RCC 7860 (cell line): ENCODE measurements at places on chromosomes 2 and 18.

DNA sequence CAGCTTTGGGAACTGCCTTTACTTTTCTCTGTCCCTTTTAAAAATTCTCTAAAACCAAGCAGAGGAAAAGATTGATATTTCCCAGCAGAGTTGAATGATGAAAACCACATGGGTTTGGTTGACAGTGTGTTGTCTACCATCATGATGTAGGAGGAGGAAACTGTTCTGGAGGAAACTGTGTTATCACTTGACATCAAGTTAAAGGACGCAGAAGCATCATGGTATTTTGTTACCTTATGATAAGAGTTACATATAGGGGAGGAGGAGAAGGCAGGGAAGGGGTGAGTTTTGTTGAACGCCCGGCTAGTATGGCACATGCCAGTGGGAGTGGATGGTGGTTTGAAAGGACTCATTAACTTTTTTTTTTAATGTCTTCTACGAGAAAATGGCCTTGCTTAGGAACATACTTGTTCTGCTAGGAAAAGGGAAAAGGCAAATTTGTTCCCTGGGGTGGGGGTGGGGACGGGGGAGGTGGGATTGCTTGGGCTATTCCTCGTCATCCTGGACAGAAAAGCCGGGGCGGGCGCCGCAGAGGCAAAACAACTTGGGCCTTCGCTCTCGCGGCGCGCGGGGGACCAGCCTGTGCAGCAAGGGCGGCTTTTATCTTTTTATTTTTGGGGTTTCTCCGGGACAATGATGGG is 766 bp downstream of the TMEM17 start:
- DNase-seq, result no peak

GRCh38 chr2:222393733-222394267 is 30.5 kb upstream of the SGPP2 start:
- no peak for DNase-seq

GRCh38 chr2:174125090-174125489 is 123.2 kb downstream of the OLA1 start:
- no peak for DNase-seq

GRCh38 chr2:28359222-28360057 is 33.2 kb upstream of the FOSL2 start:
- peak; percentile 98 for DNase-seq

DNA sequence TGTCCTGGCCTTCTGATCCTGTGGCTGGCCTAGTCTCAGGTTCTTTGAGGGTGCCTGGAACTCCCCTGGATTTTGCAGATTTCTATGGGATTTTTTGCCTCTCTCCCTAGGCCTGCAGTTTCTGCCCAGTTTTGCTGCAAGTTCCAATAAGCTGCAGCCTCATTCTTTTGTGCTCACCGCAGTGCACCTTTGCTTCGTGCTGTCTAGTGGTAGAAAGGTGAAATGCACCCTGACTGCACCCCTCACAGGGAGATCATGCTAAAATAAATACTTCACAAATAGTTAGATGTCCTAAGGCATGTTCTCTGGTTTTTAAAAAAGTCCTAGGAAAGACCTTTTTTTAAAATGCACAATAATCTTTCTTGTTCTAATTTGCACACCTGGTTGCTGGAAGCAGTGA is 72.5 kb downstream of the GNAL start:
- no peak for DNase-seq

- DNase-seq, result no peak
Measured at GRCh38 chr2:30684026-30684425, 123.2 kb downstream of the CAPN13 start.

DNA sequence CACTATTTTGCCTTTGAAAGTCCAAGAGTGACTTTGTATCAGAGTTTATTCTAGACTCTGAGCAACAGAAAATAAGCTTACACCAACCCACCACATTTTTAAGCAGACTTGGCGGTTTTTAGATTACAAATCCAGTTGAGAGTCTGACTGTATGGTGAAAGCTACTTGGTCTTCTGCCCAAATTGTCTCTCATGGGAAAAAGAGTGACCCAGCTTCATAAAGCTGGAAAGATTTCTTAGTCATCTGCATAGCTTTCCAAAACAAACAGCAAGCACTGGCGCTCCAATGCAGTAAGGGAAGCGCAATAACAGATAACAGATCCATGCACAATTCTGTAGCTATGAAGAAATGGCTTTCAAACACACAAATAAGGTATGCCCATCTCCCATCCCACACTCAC is 7.1 kb downstream of the DSG1 start:
- no peak for DNase-seq

DNA sequence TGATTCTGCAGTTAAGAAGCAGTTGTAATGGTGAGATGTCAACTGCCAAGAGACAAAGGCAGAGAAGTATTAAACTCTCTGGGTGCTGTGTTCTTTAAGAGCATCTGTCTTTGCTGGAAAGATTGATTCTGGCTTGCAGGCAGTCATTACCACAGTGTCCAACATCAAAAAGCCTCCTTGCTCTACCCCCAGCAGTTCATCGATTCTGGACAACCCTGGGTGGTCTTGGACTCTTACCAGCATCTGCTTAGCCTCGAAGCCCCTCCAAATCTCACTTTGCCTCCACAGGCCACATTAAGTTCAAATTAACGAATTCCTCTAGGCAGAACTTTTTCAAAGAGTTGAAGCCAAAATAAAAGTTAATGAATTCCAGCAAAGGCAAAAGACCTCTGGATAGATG is 1061.4 kb downstream of the TSN start:
- no peak for DNase-seq

GRCh38 chr2:241730671-241731293 is 3.6 kb upstream of the D2HGDH start:
- no peak for DNase-seq

- DNase-seq, result no peak
Measured at GRCh38 chr2:222738312-222738711, 66.9 kb downstream of the MOGAT1 start.

DNA sequence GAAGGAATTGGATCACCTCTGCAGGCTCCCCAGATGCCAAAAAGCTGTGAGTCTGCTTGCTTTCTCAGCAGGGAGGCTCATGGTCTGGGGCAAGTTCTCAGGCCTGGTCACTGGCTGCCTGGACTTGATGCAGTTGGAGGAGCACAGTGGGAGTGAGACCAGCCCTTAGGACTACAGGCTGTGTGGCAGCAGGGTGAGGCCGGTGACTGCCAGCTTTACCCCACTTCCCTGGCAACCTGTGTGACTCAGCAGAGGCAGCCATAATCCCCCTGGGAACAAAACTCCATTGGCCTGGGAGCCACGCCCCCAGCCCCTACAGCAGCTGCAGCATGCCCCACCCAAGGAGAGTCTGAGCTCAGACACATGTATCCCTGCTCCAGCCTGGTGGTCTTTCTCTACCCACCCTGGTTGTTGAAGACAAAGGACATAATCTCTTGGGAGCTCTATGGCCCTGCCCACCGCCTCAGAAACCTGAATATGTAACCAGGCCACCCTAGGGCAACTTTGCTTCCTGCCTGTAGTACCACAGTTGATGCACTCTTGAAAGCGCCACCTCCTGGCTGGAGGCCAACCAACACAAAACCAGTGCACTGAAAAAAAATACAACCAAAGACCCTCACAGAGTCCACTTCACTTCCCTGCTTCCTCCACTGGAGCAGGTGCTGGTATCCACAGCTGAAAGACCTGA is 106.8 kb upstream of the SPATS2L start:
- peak; percentile 52 for DNase-seq
